Activated naive CD8-positive, alpha-beta T cell treated with anti-CD3 and anti-CD28 coated beads, Interleukin-2, amount 10 ng/mL, durations not matched to agents 7 days and 5 days (primary cell): ENCODE measurements at places on chromosomes 11 and 22. TPM values are rescaled to one million over a fixed set of nuclear protein-coding genes. Genes with fewer than 3 reads are reported as not detected.
A peak's percentile ranks its signal among the peaks of the same experiment; 100 is the strongest.

- peaks cover 2% of the 10 kb centered on the region for H3K27me3 ChIP-seq
- H3K27ac ChIP-seq = no peak overlapping the region
- no peaks in the 10 kb centered on the region for H3K36me3 ChIP-seq
These were observed 163.8 kb upstream of the BDNF start for GRCh38 chr11:27864091-27864491.

GRCh38 chr11:96151501-96151900, 191.5 kb downstream of the MAML2 start:
- no peak overlapping the region for H3K4me3 ChIP-seq
- no peaks in the 10 kb centered on the region for H3K27me3 ChIP-seq
- peaks cover 20% of the 10 kb centered on the region for H3K36me3 ChIP-seq

DNA sequence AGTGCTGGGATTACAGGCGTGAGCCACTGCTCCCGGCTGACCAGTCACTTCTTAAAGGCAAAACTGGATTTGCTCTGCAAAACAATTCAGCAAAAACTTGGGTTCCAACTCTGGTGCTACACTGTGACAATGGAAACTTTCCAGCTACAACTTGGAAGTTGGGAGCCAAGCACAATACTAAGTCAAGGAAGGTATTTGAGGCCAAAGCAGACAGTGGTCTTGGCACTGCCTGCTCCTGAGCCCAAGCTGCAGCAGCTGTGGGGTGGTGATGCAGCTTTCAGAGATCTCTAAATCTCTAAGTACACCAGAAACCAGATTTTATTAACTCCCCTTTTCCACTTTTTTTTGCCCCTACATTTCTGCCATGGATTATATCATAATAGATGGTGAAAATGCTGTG, 17.5 kb downstream of the ADM start:
- peaks cover 14% of the 10 kb centered on the region for H3K27me3 ChIP-seq
- H3K36me3 ChIP-seq = no peaks in the 10 kb centered on the region
- DNase-seq = no peak
- peaks cover 7% of the 10 kb centered on the region for H3K4me1 ChIP-seq

The SPI1 gene
- total RNA-seq = 3.5 TPM

DNA sequence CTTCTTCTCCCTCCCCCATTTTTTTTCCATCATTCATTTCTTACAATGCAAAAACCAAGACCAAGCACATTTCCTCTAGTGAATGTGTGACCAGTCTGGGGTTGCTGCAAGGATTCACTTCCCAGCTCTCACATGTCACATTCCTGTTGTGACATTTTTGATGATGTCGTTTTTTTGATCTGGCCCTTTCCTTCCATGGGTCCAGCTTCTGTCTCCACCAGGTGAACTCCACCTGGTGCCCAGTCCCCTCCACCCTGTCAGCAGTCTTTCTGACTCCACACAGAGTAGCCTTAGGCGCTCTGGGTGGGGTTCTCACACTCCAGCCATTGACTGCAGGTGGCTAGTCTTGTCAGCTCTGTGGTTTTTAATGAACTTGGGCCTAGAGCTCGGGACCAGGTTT, 15.6 kb downstream of the PANX1 start:
- peaks cover 8% of the 10 kb centered on the region for H3K36me3 ChIP-seq
- no peak overlapping the region for H3K27ac ChIP-seq
- peaks cover 29% of the 10 kb centered on the region for H3K4me1 ChIP-seq
- no peak for DNase-seq

The TCF20 gene
- total RNA-seq = 77.0 TPM

DNA sequence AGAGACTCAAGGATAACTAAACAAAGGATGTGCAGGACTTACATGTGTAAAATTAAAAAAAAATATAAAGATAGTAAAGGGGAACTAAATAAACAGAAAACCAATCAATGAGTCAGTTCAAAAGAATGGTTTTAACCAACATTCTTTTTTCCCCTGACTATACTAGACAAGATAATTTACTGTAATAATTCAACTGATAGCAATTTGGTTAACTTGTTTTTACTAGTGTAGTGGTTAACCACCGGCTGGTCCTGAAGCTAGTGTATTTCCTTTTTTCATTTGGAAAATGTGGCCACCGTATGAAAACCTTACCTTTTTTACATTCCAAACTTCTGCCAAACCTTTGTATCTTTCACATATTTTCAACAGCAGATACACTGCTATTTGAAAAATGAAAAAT, 123.1 kb downstream of the ARHGAP42 start:
- no peak for DNase-seq
- no peak overlapping the region for H3K27ac ChIP-seq
- no peaks in the 10 kb centered on the region for H3K4me1 ChIP-seq
- no peaks in the 10 kb centered on the region for H3K27me3 ChIP-seq
- no peak overlapping the region for H3K4me3 ChIP-seq

DNA sequence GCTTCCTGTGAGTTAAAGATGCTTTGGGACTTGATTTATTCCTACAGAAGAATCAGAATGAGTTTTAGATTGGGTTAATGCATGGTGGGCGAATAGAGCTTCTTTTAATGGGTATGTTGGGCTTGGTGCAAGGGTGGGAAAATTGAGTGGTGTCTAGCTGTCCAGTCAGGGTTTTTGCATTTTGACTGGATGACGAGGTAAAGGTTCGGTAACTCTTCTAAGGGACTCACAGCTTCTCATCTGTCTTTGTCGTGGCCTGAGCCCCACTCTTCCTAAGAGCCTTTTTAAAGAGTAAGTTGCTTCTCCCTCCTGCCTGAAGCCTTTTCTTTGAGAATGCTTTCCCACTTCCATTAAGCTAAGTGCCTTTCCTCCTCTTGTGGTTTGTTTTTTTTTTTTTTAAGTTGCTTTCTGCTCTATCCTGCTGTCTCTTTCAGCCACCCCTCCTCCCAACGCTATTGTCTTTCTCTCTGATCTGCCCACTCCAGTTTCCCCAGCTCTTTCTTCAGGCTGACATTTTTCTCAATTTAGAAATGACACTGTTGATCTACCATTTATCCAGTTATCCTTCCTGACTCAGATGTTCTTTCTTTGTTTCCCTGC, 1.1 kb downstream of the DPF2 start:
- peak overlapping the region; percentile 92 for H3K4me3 ChIP-seq
- no peak for DNase-seq
- peaks cover 27% of the 10 kb centered on the region for H3K4me1 ChIP-seq
- H3K27me3 ChIP-seq = no peaks in the 10 kb centered on the region

- no peak overlapping the region for H3K4me3 ChIP-seq
- no peaks in the 10 kb centered on the region for H3K27me3 ChIP-seq
- H3K27ac ChIP-seq = no peak overlapping the region
- H3K36me3 ChIP-seq = no peaks in the 10 kb centered on the region
These were observed 437.2 kb downstream of the AASDHPPT start for GRCh38 chr11:106514706-106515105.

GRCh38 chr22:42283278-42284201, 13.1 kb upstream of the TCF20 start:
- no peaks in the 10 kb centered on the region for H3K36me3 ChIP-seq
- peaks cover 28% of the 10 kb centered on the region for H3K4me1 ChIP-seq
- peaks cover 20% of the 10 kb centered on the region for H3K27me3 ChIP-seq

GRCh38 chr22:39117585-39118191, 20.6 kb downstream of the APOBEC3H start:
- peak overlapping the region; percentile 81 for H3K27ac ChIP-seq
- peaks cover 52% of the 10 kb centered on the region for H3K4me1 ChIP-seq
- H3K27me3 ChIP-seq = no peaks in the 10 kb centered on the region
- peak overlapping the region; percentile 65 for H3K4me3 ChIP-seq
- DNase-seq = peak; percentile 68
- H3K36me3 ChIP-seq = no peaks in the 10 kb centered on the region
